IMR-90 (cell line): ENCODE measurements at places on chromosomes 16 and 17. TPM values are rescaled to one million over a fixed set of nuclear protein-coding genes. Genes with fewer than 3 reads are reported as not detected.
A peak's percentile ranks its signal among the peaks of the same experiment; 100 is the strongest.

DNA sequence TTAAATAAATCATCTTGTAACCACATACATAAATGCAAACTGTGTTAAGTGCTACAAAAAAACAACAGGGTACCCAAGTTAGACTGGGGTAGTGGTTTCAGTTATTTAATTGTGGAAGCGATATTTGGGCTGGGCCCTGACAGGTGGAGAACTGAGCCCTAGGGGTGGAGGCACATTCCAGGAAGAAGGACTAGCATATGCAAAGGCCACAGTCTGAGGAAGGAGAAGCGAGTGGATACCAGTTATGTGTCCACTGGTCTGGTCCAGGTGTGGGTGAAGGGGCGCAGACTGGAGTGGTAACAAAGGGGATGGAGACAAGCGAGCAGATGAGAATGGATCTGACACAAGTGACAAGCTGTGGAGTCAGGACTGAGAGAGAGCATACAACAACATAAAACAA is 22.9 kb downstream of the TXNDC11 start:
- peaks cover 2% of the 10 kb centered on the region for H3K4me1 ChIP-seq
- no peak overlapping the region for H3K4me3 ChIP-seq
- no peak for DNase-seq
- H3K27ac ChIP-seq = no peak overlapping the region

DNA sequence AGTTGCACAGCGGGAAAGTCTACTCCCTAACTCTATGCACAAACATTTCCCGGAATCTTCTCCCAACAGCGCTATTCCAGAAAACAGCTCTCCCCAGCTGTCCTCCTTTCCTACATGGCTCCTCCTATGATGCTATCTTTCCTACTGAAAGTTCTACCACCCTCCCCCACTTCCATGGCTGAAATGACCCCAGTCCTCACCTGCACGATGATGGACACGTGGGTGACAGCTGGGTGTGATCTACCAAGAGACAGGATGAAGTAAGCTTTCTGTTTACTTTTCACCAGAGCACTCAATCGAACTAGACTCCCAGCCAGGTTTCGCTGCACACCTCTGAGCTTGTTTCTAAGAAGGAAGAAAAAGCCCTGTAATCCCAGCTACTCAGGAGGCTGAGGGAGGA is 10.7 kb downstream of the CTC1 start:
- peaks cover 38% of the 10 kb centered on the region for H3K36me3 ChIP-seq
- no peaks in the 10 kb centered on the region for H3K4me1 ChIP-seq
- no peak for DNase-seq

DNA sequence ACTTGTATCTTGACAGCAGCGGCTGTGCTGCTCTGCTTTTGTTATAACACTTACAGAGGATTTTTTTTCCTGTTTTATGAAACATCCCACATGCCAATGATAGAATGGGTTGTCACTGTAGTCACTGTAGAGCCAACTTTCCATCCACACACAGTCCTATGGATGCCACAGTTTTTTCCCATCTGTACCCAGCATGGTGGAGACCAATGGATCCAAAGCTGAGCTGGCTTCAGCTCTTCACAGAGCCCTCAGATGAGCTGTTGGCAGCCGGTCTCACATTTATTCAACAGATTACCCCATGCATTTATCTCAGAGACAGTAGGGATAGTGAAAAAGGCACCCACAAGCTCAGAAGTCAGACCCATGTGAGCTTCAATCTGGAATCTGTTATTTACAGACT is 91.4 kb upstream of the CACNG5 start:
- H3K4me3 ChIP-seq = no peak overlapping the region
- H3K36me3 ChIP-seq = peaks cover 48% of the 10 kb centered on the region
- no peaks in the 10 kb centered on the region for H3K4me1 ChIP-seq
- H3K27me3 ChIP-seq = no peaks in the 10 kb centered on the region

TAC4 gene
- total RNA-seq = not detected in 2 replicates

GRCh38 chr17:67995570-67996263 is 552 bp downstream of the C17orf58 start:
- no peaks in the 10 kb centered on the region for H3K27me3 ChIP-seq
- no peak overlapping the region for H3K27ac ChIP-seq
- H3K4me3 ChIP-seq = peak overlapping the region; percentile 64
- no peaks in the 10 kb centered on the region for H3K36me3 ChIP-seq

GDPD1 gene
- 0.72 and 1.1 TPM in 2 replicates for total RNA-seq

GRCh38 chr17:74292495-74292894 is 18.5 kb downstream of the DNAI2 start:
- H3K27ac ChIP-seq = no peak overlapping the region
- no peak overlapping the region for H3K4me3 ChIP-seq
- H3K36me3 ChIP-seq = no peaks in the 10 kb centered on the region
- H3K27me3 ChIP-seq = no peaks in the 10 kb centered on the region

RDM1 gene
- 0.18 TPM in 1 of 2 replicates, not detected in the other for total RNA-seq

GRCh38 chr17:19328441-19329061 is 34.0 kb downstream of the B9D1 start:
- peaks cover 35% of the 10 kb centered on the region for H3K4me1 ChIP-seq
- H3K4me3 ChIP-seq = no peak overlapping the region
- no peak overlapping the region for H3K27ac ChIP-seq
- H3K27me3 ChIP-seq = no peaks in the 10 kb centered on the region
- no peak for DNase-seq

TNFSF12 gene
- total RNA-seq = 2.7 and 3.6 TPM in 2 replicates

CACNG3 gene
- not detected in 2 replicates for total RNA-seq

DNA sequence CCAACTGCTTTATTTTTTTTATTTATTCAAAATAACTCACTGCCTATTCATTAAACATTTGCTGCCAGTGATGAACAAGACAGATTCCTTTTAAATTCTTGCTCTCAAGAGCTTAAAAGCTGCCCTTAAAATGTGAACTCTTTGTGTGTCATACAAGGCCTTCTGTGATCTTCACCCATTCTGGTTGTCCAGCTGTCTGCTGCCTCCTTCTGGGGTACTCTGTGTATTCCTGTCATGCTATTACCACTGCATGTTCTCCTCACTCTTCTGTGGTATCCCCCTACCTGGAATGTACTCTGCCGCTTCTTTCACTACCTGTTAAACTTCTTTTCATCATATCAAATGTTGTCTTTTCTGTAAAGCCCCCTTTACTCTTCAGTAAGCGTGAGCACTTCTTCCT is 165.8 kb downstream of the CHD9 start:
- peaks cover 7% of the 10 kb centered on the region for H3K36me3 ChIP-seq
- no peaks in the 10 kb centered on the region for H3K27me3 ChIP-seq
- H3K4me3 ChIP-seq = no peak overlapping the region
- no peak overlapping the region for H3K27ac ChIP-seq
- DNase-seq = peak; percentile 58

VWA3A gene
- not detected in 2 replicates for total RNA-seq

GRCh38 chr16:75456971-75457370 is 7.5 kb downstream of the TMEM170A start:
- no peak overlapping the region for H3K4me3 ChIP-seq
- H3K4me1 ChIP-seq = no peaks in the 10 kb centered on the region; the same call in 1 of the 2 replicates
- H3K27ac ChIP-seq = no peak overlapping the region
- DNase-seq = no peak
- no peaks in the 10 kb centered on the region for H3K27me3 ChIP-seq

DNA sequence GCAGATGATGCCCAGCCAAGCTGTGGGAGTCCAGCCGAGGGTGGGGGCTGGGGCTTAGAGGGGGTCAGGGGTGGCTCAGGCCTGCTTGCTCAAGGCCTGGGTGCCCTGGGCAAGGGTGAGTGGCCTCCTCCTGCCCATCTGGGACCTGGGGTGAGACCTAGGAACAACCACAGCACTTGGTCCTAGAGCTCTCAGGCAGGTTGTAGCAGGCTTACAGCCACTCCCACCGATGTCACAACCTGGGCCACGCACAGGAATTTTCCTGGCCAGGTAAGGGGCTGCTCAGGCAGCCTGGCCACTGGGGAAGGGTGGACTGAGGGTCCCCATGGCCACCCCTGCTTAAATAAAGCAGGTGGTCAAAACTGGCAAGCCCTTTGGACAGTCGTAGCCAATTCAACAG is 6.3 kb upstream of the SREBF1 start:
- no peak overlapping the region for H3K27ac ChIP-seq
- H3K4me3 ChIP-seq = no peak overlapping the region
- H3K27me3 ChIP-seq = no peaks in the 10 kb centered on the region
- H3K36me3 ChIP-seq = peaks cover 8% of the 10 kb centered on the region; the same call in 1 of the 2 replicates
- no peak for DNase-seq
- peaks cover 18% of the 10 kb centered on the region for H3K4me1 ChIP-seq

GRCh38 chr17:75498039-75498725 is 17.2 kb downstream of the CASKIN2 start:
- H3K27ac ChIP-seq = no peak overlapping the region
- H3K27me3 ChIP-seq = no peaks in the 10 kb centered on the region
- H3K36me3 ChIP-seq = peaks cover 57% of the 10 kb centered on the region
- no peak overlapping the region for H3K4me3 ChIP-seq

CCL14 gene
- total RNA-seq = not detected in 2 replicates

DNA sequence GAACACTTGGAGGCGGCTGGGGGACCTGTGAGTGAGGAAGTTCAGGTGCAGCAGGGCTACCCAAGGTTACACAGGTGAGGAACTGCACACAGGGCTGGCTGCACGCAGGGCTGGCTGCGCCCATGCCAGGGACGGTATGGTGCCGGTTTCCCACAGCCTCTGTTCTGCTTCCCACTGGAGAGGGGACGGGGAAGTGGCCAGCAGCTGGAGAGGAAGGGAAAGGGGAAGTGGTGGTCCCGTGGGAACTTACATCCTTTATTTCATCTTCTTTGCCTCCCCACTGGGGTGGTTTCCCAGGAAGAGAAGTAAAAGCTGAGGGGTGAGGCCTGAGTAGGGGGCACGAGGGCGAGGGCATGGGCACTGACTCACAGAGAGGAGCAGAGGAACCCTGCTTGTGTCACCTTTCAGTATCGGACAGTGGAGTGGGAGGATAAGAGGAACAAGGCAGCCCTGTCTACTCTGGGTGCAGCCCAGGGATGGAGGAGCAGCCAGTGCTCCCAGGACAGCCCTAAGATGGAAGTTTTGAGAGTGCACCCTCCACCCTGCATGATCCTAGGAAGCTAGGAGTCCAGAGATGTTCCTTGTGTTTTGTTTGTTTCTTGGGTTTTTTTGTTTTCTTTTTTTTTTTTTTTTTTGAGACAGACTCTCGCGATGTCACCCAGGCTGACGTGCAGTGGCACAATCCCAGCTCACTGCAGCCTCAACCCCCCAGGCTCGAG is 25.5 kb upstream of the CDH1 start:
- no peak for DNase-seq
- H3K27me3 ChIP-seq = peaks cover 18% of the 10 kb centered on the region
- no peak overlapping the region for H3K4me3 ChIP-seq
- H3K36me3 ChIP-seq = no peaks in the 10 kb centered on the region
- peaks cover 2% of the 10 kb centered on the region; the same call in 1 of the 2 replicates for H3K4me1 ChIP-seq
- no peak overlapping the region for H3K27ac ChIP-seq

- no peaks in the 10 kb centered on the region for H3K27me3 ChIP-seq
- no peaks in the 10 kb centered on the region for H3K36me3 ChIP-seq
- H3K27ac ChIP-seq = no peak overlapping the region
- H3K4me3 ChIP-seq = no peak overlapping the region
Measured at GRCh38 chr17:73257516-73257915, 4.2 kb downstream of the CPSF4L start.

DNA sequence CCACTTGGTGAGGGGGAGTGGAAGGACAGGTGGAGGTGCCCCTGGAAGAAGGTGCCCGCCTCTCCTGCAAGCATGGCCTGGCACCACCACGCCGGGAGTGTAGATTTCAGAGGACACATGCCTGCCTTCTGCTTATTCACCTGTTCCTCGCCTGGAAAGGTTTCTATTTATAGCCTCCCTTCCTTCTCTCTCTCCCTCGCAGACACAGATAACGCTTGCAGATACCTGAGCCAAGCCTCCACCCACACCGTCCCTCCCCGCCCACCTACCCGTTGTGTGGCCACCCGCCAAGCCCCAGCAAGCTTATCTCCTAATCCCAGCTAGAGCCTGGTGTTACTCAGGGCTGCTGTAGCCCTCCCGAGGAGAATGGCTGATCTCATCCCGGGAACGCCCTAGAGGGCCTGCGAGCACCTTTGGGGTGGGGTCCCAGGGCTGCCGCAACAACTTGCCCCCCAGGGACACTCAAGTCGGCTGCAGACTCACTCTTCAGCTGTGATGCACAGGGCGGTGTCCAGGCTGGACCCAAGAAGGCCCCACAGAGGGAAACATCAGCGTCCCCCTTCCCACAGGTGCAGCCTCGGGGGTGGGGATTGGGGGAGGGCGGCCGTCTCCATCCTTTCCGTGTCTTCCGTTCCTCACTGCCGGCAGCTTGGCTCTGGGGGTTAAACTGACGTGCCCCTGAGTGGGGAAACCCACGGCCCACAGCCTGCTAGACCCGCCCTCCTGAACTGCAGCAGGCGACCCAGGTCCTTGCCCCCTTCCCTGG is 1.9 kb upstream of the SNAI3 start:
- H3K27me3 ChIP-seq = peaks cover 40% of the 10 kb centered on the region
- H3K4me1 ChIP-seq = peaks cover 7% of the 10 kb centered on the region; the same call in 1 of the 2 replicates
- DNase-seq = no peak
- H3K4me3 ChIP-seq = no peak overlapping the region
- no peak overlapping the region for H3K27ac ChIP-seq

CIBAR2 gene
- total RNA-seq = 0.18 TPM in 1 of 2 replicates, not detected in the other

DNA sequence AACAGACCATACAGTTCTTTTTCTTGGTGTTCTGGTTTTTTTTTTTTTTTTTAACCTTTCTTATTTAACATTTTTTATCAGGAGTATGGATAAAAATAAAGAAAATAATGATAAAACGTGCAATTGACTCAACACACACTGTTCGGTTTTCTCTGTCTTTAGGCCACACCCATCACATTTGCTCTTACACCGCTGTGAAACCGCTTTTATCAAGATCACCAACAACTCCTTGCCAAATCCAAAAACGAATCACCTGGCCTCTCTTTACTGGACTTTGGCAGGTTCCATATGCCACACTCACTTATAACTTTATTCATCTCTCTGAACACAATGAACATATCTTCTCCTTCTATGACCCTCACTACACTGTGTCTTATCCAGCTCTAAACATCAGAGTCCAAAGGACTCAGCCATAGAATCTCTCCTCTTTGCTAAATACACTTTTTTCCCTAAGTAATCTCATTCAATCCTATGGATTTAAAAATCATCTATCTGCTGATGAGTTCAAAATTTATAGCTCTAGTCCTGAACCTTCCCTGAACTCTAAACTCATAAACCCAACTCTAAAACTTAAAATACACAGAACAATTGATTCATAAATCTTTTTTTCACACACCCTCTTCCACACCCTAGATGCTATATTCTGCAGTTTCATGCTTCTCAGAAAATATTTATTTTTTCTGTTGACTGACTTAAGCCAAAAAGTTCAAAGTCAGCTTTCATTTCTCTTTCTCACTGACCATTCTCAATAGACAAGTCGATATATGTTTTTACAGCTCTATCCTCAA is 800.6 kb upstream of the SOX9 start:
- H3K4me3 ChIP-seq = no peak overlapping the region
- H3K36me3 ChIP-seq = no peaks in the 10 kb centered on the region
- H3K4me1 ChIP-seq = no peaks in the 10 kb centered on the region
- no peak overlapping the region for H3K27ac ChIP-seq
- H3K27me3 ChIP-seq = no peaks in the 10 kb centered on the region

NXPH3 gene
- total RNA-seq = 0.18 and 0.28 TPM in 2 replicates

- no peaks in the 10 kb centered on the region for H3K27me3 ChIP-seq
- peak overlapping the region; percentile 92 for H3K4me3 ChIP-seq
- H3K4me1 ChIP-seq = peaks cover 17% of the 10 kb centered on the region
- peaks cover 9% of the 10 kb centered on the region for H3K36me3 ChIP-seq
Measured at GRCh38 chr17:56912105-56912999, 1.5 kb downstream of the TRIM25 start.
